ENCODE measurements at places on chromosomes 4 and X.

- no peak for DNase-seq
These were observed 32.9 kb upstream of the DCX start for GRCh38 chrX:111444881-111445280.

- DNase-seq = peak; percentile 28
These were observed 40.4 kb upstream of the MAP3K15 start for GRCh38 chrX:19555683-19556082.

GRCh38 chr4:88949605-88950004 is 107.4 kb downstream of the FAM13A start:
- no peak for DNase-seq

- DNase-seq = no peak
These were observed 7.7 kb upstream of the GABRE start for GRCh38 chrX:151982222-151982621.

DNA sequence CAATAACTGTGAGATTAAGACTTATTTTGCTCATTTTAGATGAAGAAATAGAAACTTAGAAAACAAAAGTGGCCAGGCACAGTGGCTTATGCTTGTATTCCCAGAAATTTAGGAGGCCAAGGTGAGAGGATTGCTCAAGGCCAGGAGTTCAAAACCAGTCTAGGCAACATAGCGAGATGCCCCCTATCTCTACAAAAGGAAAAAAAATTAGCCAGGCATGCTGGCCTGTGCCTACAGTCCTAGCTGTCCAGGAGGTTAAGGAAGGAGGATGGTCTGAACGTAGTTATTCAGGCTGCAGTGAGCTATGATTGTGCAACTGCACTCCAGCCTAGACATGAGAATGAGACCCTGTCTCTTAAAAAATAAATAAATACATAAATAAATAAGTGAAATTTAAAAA is 28.0 kb downstream of the APELA start:
- DNase-seq = no peak

DNA sequence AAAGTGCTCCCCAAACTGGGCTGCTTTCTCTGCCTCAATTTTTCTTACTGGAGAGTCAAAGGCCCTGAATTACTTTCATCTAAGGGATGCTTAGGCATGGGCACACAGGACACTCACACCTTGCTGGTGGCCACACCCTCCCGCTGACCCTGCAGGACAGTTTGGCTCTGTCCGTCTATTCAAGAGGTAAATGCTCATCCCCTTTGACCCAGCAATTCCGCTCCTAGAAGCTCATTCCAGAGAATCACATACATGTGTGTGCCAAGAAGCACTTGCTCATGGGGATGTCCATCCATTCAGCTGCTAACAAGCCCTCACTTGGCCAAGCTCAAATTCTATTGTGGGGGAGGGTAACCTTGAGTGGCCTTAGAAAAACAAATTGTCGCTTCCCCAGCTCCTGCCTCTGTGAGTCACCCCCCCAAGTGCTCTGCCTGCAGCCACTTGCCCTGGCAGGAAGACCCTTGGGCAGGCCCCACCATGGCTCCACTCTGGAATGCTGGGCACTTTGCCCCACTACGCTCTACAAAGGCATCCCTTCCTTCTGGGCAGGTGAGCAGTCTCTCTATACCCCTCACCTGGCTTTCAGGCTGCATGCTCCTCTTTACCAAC is 54.5 kb downstream of the HTRA3 start:
- no peak for DNase-seq

- no peak for DNase-seq
These were observed 1299.5 kb downstream of the FSTL5 start for GRCh38 chr4:160864253-160864652.

GRCh38 chrX:19554786-19555185 is 39.5 kb upstream of the MAP3K15 start:
- peak; percentile 54 for DNase-seq

- DNase-seq = no peak
These were observed 70.7 kb downstream of the GSPT2 start for GRCh38 chrX:51813886-51814460.

- no peak for DNase-seq
These were observed 138.5 kb upstream of the ZIC3 start for GRCh38 chrX:137427426-137427778.

DNA sequence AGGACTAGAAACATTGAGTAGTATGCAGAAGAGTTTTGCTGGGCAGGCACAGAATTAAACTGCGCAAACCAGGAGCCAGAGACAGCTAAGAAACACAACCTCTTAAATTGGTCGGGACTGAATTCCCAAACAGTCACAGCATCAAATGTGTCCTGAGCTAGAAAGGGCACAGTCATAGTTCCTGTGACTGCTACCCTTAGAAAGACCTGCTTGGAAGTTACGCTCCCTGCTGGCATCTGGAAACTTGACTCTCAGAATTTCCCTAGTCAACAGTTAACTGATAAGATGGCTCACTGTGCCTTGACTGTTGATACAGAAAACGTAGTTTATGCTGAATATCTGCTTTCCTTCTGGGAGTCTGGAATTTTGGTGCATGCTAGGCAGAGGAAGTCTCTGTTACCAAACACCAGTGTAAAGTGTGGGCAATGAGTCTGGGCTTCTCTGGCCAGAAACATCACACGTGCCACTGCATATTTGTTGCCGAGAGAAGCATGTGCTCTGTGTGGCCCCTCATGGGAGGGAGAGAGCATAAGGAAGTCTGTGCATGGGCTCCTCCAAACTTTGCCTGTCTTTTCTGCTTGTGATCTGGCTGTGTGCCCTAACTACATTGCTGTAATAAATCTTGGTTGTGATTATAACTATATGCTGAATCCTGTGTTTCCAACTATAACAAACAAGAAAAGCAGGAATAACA is 11.6 kb upstream of the EOLA2 start:
- DNase-seq = no peak

GRCh38 chrX:125769628-125770027 is 396.5 kb downstream of the DCAF12L2 start:
- DNase-seq = no peak

GRCh38 chr4:112706840-112707207 is 69.9 kb downstream of the LARP7 start:
- no peak for DNase-seq

GRCh38 chrX:42714981-42715700 is 62.8 kb downstream of the PPP1R2C start:
- DNase-seq = peak; percentile 51

- DNase-seq = no peak
These were observed 57.6 kb downstream of the PLAC1 start for GRCh38 chrX:134600714-134601113.

DNA sequence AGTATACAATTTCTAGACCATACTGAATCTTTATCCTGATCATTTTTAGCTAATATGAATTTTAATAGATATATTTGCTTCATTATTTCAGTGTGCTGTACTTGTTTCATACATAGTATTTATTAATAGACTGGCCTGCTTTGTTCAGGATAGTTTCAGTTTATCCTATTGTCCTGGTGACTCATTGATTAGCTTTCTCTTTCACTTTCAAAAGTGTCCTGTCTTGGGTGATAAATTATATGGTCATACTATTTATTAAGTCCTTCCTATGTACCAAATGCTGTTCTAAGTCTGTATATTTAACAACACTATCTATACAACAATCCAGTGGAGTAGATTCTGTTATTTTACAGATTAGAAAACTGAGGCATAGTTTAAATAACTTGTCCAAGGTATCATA is 153.8 kb upstream of the RAPGEF2 start:
- DNase-seq = no peak

DNA sequence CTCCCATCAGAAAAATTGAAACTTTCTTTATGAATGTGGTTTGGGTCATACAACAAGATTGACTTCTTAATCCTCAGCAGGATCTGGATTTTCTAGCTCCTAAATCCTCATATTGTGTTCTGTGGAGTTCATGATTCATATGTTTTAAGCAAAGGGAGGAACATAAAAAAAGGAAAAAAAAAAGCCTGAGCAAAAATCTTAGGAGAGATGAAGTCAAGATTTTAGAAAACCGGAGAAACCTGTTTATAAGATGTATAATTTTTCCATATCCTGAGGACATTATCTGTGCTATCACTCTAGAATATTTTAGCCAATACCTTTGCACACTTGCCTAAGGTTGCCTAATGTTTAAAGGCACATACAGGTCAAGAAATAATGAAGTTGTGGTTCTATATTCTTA is 7.0 kb upstream of the EREG start:
- no peak for DNase-seq

- DNase-seq = no peak
These were observed 216.8 kb downstream of the IL15 start for GRCh38 chr4:141853091-141853764.

GRCh38 chr4:70627620-70628019 is 924 bp upstream of the ENAM start:
- DNase-seq = no peak

GRCh38 chr4:164501074-164501473 is 252.9 kb upstream of the SMIM31 start:
- DNase-seq = no peak

- peak; percentile 56 for DNase-seq
These were observed at the start of gene CCNQ for GRCh38 chrX:153598541-153599191. CCNQ (minus strand) TSS chrX:153599139; CDS start chrX:153599073, 66 bp downstream.

DNA sequence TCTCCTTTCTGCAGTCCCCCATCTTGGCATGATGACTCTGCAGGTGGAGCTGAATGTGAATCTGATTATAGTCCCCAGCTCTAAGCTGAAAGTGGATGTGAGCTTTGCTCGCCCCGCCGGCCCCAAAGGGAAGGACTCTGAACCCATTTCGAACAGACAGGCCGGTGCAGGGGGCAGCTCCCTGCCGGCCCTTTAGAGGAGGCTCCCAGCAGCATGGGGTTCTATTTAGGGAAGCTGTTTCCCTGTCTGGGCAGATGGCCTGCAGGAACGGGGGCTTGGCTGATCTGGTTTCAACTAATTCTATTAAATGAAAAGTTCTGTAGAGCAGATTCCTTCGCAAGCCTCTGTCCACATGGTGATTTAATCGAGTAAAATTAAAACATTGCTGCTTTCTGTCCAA is 104.8 kb upstream of the MSX1 start:
- DNase-seq = no peak

- no peak for DNase-seq
These were observed 32.5 kb upstream of the AADAT start for GRCh38 chr4:170122252-170122651.

GRCh38 chr4:8185930-8186329 is 13.2 kb upstream of the SH3TC1 start:
- no peak for DNase-seq

GRCh38 chr4:16224264-16225166 is 1.8 kb downstream of the TAPT1 start:
- DNase-seq = no peak

- DNase-seq = no peak
These were observed 4.6 kb downstream of the MMAA start for GRCh38 chr4:145623831-145624230.

GRCh38 chr4:74660866-74661265 is 133.5 kb downstream of the BTC start:
- no peak for DNase-seq

DNA sequence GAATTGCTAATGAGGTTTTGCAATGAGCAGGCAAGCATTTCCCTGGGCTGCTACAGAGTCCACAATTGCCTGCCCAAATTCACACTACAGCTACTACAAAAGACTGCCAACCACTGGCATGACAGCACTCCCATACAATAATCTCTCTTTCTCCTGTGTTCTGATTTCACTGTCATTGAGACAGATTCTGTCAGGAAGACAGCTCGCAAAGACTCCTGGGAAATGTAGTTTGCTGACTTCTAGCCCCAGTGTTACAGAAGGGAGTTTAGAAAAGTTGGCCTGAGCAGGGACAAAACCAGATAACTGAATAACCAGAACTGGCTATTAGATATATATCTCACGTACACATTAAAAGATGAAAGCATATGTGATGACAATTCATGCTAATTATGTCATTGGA is 1231.3 kb upstream of the PRKX start:
- no peak for DNase-seq

DNA sequence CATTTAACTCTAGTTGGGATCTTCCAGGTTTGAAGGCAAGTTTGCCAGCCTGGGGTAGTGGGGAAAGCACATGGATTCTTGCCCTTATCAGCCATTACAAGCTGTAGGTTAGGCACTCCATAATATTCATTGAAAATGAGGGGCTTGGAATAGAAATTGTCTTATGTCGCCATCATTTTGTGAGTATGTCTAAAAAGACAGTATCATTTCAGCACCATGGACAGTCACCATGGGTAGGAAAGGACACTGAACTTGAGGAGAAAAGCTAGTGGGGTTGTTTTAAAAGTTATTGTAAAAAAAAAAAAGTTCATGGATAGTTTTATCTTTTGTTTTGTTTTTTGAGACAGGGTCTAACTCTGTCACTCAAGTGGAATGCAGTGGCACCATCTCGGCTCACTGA is 356.1 kb downstream of the HNRNPD start:
- DNase-seq = no peak

DNA sequence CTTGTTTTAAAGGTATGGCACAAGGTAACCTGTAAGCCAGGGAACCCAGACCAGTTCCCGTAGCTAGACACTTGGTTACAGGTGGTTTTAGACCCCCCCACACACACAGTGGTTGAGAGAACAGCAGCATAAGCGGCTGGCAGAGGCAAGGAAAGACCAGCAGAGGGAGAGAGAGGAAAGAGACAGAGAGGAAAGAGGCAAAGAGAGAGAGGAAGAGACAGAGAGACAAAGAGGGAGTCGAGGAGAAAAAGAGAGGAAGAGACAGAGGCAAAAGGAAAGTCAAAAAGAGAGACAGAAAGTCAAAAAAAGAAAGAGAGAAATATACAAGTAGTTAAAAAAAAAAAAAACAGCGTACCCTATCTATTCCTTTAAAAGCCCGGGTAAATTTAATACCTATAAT is 19.5 kb upstream of the PCSK1N start:
- DNase-seq = no peak

DNA sequence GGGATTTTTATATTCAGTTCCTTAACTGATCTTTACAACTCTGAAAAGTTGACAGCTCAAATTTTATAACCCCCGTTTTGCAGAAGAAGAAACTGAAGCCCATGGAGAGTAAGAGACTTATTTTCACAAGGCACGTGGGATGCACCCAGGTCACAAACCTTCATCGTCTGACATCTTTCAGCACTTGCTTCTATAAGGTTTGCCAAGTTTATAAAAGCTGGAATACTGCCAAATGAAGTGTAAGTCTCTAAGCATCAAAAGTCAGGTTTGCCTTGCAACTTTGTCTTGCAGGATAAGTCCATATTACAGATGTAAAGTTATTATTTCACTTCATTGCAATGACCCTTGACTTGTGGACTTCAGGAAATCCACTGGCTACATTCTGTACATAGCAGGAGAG is 6.3 kb upstream of the KCNIP4 start:
- no peak for DNase-seq

DNA sequence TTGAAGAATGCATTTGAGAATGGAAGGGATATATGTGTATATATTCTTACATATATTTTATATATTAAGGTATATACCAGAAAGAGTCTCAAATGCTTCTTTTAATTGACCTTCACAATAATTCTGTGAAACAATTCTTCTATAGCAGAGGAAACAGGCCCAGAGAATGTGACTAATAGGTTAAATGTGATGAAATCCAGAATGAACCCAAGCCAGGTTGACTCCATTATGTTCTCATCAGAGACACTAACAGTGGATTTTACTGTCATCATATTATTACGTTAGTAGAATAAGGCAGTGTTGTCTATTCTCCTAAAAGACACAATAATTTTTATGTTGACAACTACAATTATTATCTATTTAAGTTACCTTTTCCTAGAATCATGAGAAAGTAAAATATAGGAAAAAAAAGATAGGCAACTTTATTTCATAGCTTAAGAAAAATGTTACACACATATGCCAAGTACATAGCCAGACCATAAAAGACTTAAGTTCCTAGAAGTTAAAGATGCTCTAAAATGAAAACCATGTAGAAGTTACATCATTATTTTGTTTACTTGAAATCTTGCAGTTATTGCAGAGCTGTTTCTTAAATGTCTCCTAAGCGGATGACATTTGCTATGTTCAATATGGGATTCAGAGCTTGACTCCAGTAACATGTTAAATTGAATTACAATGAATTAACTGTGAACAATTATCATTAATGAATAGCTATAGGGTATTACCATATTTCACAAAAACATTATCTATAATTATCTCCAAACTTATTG is 56.2 kb upstream of the ANKRD50 start:
- no peak for DNase-seq
